DMS153 (cell line): ENCODE measurements at places on chromosomes 13 and 19.

DNA sequence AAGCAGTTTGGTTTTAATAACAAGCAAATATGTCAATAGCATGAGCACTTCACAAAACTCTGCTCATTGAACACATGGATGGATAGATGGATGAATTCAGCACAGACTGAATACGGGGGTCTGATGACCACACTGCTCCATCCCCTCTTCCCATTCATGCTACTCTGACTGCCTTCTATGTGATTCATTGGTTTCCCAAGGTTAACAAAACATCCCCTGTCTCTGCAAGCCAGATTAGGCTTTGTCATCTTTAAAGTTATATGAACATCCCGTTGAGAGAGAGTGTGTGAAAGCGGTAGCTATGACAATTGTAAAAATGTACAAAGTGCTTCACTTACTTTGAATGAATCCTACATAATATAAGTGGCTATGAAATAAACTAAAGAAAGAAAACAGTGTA lies 252.5 kb downstream of the OXGR1 start:
- no peak for DNase-seq

- DNase-seq, result peak; percentile 31
Measured at GRCh38 chr13:39942552-39943273, 287.3 kb downstream of the COG6 start.

- DNase-seq, result no peak
Measured at GRCh38 chr19:50394017-50394416, 9.9 kb downstream of the POLD1 start.

DNA sequence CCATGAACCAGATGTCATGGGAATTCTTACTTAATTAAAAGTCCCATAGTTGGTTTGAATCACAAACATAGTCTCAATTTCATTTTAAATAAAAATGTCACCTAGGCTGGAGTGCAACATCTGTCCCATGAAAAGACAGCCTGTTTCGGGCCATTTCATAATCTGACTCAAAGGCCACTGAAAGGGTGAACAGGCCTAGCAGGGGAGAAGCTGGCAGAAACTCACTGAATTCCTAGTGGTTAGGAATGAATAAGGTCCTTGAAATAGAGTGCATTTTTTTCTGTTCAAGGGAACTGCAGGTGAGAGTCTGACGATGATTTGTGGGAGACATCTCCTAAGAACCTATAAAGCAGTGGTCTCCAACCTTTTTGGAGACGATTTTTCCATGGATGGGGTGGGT lies 44.0 kb upstream of the PCCA start:
- DNase-seq, result no peak

DNA sequence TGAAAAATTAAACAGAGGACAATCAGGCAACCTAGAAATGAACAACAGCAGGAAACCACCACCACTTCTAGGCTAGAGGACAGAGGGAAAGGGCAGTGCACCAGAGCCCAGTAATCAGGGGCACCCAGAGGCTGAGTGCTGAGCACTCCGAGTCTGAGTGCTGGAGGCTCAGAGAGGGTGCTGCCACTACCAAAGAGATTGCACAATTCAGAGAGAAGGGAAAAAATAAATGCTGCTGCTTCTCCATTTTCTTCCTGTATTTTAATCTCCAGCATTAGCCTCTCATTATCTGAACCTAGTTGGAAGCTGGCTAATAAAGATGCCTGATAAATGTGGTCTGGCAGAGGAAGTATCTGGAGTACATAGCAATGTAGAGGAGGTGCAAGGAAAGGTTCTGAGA lies 11.8 kb upstream of the ZNF175 start:
- no peak for DNase-seq

DNA sequence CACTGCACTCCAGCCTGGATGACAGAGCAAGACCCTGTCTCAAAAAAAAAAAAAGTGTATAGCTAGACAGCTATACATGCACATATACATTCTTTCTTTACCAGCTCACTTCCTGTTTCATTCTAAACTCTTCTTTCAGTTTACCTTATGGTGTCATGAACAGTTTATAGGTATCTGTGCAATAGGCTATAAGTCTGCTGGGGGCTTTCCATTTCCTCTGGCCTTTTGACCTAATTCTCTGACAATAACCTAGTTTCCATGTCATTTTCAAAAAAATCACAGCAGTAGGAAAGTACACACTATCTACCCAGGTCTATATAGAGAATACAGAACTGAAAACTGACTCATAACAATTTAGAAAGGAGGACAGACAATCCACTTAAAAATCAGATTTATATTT lies 24.4 kb upstream of the URAD start:
- DNase-seq, result no peak

GRCh38 chr19:3056417-3057088 lies 5.7 kb downstream of the TLE5 start:
- DNase-seq, result peak; percentile 60

GRCh38 chr13:108377646-108378206 lies 108.2 kb downstream of the TNFSF13B start:
- no peak for DNase-seq
